ENCODE measurements at places on chromosomes 4 and X.
A peak's percentile ranks its signal among the peaks of the same experiment; 100 is the strongest.

- no peak for DNase-seq
These were observed 533 bp downstream of the GPR173 start for GRCh38 chrX:53049127-53049517.

GRCh38 chrX:79170476-79171035 lies 26.1 kb downstream of the GPR174 start:
- no peak for DNase-seq

DNA sequence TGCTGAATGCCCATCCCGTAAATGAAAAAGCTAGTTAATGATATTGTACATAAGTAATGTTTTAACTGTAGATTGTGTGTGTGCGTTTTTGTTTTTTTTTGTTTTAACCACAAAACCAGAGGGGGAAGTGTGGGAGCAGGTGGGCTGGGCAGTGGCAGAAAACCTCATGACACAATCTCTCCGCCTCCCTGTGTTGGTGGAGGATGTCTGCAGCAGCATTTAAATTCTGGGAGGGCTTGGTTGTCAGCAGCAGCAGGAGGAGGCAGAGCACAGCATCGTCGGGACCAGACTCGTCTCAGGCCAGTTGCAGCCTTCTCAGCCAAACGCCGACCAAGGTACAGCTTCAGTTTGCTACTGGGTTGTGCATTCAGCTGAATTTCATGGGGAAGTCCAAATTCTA lies at the start of gene SPP1:
Gene SPP1, plus strand, starts transcription at position 249 of the 400 bp plus-strand sequence. CDS start 1,182 bp downstream, outside the sequence.
- DNase-seq = peak; percentile 50

DNA sequence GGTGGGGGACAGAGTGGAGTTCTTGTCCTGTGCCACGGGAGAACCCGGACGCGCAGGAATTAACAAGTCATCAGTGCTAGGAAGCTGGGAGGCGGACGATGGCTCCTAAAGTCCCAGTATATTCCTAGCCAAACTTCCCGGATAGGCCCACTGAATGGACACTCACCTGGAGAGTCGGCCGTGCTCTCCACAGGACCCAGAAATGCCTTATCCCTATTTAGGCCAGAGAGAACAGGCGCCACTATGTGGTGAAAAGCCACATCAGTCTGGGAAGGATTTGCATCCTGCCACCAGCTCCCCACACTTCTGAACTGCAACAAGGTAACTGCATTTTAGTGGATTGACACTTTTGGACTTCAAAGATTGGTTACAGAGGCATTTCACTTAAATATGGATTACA lies 1.1 kb downstream of the CFAP299 start:
- peak; percentile 50 for DNase-seq

DNA sequence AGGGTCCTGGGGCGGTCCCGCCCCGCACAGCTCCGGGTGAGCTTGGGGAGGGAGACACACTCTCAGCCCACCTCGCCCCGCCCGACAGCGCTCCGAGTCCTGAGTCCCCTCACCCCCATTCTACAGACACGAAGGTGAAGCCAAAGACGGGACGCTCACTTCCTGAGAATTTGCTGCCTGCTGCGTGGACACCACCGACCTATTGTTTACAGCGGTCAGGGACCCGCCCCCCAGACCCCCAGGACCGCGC lies 796 bp upstream of the ZNF141 start:
- DNase-seq = no peak

- DNase-seq = no peak
These were observed 680.4 kb downstream of the DMD start for GRCh38 chrX:32530802-32531403.

DNA sequence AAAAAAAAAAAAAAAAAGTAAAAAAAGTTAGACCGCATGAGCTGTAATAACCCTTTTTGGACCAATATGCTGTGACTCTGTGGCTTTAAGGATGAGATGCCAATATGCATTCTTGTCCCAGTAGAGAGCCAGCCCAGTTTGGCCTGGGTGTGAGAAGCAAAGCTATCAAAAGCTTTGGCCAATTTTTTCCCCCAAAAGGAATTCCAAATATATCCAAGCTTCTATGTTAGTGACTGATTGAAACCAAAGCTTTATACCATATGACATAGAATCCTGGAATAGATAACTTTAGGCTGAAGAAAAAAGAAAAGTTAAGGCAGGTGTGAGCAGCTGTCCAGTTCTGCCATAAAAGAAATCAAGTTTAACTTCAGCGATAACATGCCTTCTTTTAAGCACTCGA lies 30.5 kb upstream of the RBPJ start:
- DNase-seq = no peak

- no peak for DNase-seq
These were observed 371.0 kb downstream of the BCOR start for GRCh38 chrX:39726771-39727170.

DNA sequence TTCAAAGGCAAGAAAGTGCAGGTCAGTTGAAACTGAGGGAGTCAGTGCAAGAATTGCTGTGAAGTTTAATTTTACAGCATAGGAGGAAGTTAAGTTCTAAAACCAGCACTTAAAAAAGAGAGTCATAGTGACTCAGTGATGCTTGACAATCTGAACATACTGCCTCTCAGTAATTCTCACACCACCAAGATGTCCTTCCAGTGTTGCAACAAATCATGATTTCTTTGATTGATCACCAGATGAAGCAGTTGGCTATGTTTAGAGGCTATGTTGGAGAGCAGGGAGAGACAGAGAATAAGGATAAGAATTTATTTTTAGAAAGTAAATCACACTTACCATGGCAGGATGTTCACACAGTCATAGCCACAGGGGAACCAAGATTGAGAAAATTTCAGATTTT lies 13.2 kb downstream of the TRIM2 start:
- no peak for DNase-seq

- no peak for DNase-seq
These were observed 216.8 kb upstream of the PSAPL1 start for GRCh38 chr4:7651461-7651921.

GRCh38 chr4:166092797-166093290 lies 219.8 kb downstream of the TLL1 start:
- DNase-seq = no peak

DNA sequence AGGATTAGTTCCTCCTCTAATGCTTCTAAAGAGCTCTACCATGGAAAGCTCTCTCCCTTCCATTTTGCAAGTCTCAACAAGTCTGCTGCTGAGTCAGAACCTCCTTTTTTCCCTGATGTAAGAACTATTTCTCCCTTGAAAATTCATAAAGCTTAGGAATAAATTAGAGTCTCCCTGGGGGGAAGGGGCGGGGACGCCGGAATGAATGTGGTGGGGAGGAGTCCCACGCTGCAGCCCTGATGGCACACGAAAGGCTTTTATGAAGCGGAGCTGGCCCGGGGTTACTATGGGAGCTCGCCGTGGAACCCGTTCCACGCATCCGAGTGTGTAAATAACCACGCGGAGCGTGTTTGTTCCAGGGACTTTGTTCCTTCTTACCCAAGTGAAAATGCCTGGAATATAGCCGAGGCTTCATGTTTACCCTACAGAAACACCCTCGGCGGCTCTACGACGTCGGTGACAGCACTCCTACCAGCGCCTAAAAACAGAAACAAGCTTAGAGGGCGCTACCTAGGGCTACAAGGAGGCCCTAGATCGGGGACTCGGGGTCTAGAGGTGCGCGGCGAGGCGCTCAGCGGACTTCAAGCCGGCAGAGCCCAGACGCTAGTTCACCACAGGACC lies 923 bp upstream of the CPEB2 start:
- no peak for DNase-seq

DNA sequence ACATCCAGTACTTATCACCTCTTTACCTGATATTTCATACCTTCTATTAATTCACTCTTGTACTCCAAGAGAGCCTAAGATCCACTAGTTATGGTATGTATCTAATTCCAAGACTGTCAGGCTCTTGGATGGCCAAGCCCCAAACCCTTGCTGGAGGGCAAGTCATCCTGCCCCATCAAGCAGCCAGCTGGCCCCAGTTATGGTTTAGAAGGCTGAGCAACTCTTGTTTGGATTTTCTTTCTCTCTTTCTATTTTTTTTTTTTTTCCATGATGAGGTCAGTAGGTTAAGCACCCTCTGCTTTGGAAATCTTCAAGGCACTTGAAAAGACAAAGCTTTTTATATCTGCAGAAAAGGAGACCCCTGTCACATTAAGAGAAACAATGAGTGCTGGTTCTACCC lies 10.9 kb upstream of the FGF16 start:
- DNase-seq = no peak

GRCh38 chr4:85556283-85556682 lies 81.3 kb downstream of the ARHGAP24 start:
- no peak for DNase-seq

DNA sequence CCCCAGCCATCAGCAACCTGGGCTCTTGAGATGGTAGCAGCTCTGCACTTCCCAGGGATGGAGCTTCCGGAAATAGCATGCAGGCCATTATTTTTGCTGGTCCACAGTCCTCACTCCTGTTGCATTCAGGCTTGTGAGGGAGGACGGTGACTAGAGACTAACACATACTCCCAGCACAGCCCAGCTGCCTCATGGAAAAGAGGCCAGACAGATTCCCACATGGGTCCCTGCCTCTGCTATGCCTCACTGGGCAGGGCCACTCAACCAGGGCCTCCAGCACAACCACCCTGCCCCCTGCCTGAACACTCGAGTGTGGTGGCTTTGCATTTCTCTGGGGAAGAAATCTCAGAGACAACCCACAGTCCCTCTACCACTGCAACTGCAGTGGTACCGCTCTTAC lies 1195.1 kb downstream of the PCDH18 start:
- DNase-seq = no peak

GRCh38 chr4:79497001-79497400 lies 89.0 kb upstream of the GK2 start:
- DNase-seq = no peak

DNA sequence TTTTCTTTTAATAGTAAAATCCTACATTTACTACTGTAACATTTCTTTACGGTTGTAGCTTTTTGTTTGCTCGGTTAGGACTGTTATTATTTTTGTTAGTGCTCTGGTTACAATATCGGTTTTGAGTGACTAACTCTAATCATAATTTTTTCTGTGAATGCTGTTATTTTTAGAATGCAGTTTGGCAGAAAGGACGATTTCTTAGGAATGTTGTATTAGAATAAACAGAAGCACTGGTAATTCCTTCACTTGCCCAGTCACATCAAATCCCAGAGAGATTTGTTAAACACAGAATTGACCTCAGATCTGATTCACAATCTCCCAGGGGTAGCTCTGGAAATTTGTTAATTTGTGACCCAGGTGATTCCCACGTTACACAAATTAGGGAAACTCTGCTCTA lies 21.7 kb downstream of the DDIT4L start:
- no peak for DNase-seq

GRCh38 chrX:49111791-49112190 lies 11.7 kb downstream of the GPKOW start:
- DNase-seq = no peak

DNA sequence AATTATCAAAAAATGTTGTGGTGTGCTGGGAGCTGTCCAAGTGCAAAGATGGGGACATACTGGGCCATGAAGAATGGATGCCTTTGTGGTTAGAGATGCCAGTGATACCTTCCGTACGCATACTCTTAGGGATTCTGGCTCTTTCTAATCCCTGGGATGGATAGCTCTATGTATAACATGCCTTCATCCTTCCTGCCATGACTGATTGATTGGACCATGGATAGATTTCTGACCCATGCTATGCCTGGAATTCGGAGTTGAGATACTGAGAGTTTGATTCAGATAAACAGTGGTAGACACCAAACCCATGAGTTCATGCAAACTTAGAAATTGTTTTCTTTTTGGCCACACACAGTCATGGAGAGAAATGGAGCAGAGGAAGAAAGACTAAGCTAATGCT lies 147.2 kb upstream of the WDFY3 start:
- no peak for DNase-seq

DNA sequence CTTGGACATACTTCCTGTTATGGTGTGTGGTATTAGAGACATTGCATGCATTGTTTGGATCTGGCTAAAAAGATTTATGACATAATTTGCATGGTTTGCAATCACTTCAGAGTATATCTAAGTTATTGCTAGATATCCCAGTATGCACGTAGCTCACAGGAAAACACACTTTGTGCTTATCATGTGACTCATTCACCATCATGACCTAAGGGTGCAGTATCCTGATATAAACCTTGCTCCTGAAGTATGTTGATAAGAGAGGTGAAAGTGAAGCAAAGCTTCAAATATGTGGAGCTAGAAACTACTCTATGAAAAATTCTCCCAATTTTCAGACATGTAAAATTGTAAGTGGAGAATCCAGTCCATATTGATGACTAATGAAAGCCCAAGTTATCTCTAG lies 46.9 kb upstream of the GRXCR1 start:
- no peak for DNase-seq

GRCh38 chr4:91525621-91526020 lies 778.1 kb upstream of the GRID2 start:
- DNase-seq = no peak

GRCh38 chr4:137640156-137640837 lies 108.0 kb upstream of the PCDH18 start:
- DNase-seq = no peak

DNA sequence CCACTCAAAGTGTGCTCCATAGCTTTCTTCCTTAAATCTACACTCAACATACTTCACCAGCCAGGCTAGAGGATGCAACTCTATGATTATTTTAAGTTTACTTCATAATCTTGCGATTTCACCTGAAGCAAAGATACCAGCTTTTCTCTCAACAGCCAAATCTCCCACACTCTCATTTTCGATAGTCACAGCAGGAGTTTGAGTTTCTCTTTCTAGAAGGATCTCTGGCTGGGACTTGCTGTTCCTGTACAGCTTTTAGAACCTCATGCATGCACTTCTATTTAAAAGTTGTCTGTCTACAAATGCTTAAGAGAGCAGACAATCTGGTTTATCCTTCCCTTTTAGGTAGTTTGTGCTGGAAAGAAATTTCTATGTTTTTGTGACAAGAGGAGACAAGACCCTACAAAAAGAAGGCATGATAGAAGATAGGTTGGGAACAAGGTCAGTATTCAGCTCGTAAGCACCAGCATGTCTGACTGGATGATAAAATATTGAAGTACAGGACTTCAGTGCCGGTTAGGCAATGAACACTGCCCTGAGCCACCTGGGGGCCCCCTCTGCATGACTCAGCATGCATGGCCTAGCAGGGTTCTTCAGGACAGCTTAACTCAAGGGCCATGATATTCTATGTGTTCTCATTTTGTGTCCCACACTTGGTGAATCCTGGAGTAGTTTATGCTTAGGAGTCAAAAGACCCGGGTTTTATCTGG lies 65.6 kb downstream of the ATXN3L start:
- DNase-seq = no peak

- DNase-seq = no peak
These were observed 22.8 kb upstream of the PPP2R2C start for GRCh38 chr4:6495296-6495590.

DNA sequence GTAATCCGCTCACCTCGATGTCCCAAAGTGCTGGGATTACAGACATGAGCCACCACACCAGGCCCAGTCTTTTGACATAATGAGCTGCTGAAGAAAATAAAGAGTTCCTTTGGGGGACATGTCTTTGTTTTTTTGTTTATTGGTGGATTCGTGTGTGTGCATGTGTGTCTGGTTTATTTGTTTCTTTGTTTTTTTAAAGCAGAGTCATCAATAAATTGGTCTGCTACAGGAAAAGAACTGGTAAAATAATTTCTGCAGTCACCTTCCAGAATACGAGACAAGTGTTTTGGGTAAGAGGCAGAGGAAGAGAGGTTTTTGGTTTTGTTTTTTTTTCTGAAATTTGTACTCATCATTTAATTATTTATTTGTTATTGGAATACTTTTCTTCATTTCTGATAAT lies 51.5 kb upstream of the PPP3CA start:
- DNase-seq = no peak
